ENCODE measurements at places on chromosomes 6 and 20.

DNA sequence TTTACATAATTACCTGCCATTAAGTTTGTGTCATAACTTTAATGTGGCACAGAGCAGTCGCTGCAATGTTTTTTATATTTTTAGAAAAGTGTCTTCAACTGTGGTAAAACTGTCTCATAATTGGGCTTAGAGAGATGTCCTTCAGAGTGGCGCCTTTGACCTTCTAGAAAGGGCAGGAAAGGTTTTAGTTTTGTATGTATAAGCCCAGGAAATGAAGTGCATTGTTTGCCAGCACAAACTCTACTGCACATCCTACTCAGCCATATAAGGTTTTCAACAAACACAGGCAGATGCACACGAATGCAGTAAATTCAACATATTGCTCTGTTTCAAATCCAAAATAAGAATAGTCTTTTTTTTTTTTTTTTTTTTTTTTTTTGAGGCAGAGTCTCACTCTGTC lies 201.4 kb downstream of the ALDH8A1 start:
- no peak for DNase-seq

DNA sequence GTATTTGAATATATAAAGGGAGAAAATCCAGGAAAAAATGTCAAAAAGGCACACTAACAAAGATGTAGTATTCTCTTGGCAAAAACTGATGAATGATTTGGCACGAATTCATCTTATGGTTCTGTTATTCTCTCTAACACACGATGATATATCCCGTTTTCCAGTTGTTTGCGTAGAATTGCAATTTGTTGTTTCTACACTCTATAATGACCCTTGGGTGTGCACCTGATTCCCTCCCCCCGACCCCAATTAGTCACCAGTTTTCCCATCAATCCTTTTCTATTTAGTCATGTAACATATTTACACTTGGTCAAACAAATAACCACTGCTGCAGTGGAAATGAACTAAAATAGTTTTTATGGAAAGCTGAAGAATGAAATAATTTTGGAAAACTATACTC lies 1.5 kb upstream of the ARID1B start:
- no peak for DNase-seq

DNA sequence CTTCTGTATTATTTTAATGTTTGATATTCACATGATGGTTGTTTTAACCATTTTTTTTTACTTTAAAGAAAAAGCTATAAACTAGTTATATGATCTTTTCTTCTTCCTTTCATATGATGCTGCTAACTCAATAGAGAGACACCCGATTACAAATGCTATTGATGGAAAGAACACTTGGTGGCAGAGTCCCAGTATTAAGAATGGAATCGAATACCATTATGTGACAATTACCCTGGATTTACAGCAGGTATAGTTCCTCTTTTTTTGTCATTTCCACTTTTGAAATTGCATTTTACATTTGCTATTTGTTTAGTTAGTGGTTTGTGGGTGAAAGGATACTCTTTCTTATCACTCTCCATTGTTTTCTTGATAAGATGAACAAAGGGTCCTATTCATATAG lies 176.7 kb downstream of the LAMA2 start:
- DNase-seq, result no peak

DNA sequence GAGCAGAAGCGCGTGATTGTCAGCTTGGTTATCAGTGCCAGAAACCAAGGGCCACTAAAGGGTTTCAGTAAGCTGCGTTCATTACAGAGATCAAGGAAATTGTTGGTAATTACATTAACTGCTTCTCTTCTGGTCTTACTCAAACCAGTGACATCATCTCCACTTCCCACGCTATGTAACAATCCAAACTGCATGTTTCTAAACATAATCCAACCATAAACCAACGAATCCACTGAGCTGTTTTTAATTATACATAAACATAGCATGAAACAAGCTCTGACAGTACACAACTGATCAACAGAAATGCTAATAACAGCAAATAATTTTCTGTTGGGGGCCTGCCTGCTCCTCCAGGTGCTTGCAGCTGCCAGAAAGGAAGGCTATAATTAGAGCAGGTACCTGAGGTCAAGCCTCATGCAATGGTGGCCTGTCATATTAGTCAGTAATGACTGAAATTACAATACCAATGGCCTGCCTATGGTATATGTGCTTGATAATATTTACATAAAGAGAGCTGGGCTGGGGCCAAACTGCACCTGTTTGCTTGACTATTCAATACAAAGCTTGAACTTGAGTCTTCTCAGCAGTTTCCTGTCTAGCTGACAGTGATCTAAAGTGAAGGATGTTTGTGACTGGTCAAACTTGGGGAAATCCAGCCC lies 40.1 kb downstream of the ILRUN start:
- peak; percentile 61 for DNase-seq

GRCh38 chr20:48891235-48892048 lies 30.1 kb upstream of the ARFGEF2 start:
- DNase-seq, result no peak

All from activated CD8-positive, alpha-beta memory T cell treated with anti-CD3 and anti-CD28 coated beads, Interleukin-2, amount 10 ng/mL, durations not matched to agents 7 days and 5 days (primary cell).